ENCODE measurements at places on chromosomes 6 and 20.

DNA sequence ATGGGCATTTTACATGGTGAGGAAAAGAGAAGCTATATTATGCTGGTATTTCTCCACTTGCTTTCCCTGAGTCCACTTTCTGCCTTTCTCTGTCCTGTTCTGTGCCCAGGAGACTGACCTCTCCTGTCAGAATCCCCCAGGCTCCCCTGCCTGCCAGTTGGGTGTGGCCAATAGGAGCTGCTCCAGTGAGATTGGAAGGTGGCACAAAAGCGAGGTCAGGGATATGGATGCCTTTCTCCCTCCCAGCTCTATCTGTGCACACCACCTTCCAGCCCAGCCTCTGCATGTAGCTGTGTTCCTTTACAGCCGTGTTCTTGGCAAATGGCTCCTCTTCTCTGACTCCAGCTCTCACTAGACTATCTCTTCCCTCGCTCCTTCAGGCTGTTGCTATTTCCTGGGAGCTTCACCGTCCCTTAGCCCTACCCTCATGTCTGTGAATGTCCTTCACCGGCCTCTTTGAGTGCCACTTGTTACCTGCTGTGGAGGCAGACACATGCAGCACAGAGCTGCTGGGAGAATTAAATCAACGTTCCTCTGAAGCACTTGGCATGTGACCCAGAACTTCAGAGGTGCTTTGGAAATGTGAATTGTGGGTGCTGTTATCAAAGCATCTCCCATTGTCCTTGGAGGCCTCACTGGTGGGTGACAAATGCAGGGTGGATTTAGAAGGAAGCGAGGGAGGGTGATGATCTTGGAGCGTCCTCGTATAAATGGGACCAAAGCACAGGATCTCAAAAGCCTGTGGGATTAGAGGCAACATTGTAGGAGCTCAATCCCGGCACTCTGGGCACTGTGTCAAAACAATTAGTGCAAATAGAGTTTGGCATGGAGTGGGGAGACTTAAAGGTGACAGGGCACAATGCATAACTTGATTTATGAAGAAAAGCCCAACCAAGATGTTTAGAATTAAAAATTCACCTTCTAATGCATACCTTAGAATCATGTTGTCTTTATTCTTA, 28.9 kb upstream of the RALGAPA2 start:
- peak; percentile 62 for DNase-seq

GRCh38 chr20:49589747-49590146, 21.8 kb upstream of the PTGIS start:
- DNase-seq = no peak

GRCh38 chr6:43714311-43715055, 26.9 kb upstream of the MRPS18A start:
- no peak for DNase-seq

GRCh38 chr20:58875111-58875510, 22.6 kb downstream of the GNAS start:
- DNase-seq = no peak

GRCh38 chr6:145699462-145699861, 35.9 kb downstream of the EPM2A start:
- DNase-seq = no peak

DNA sequence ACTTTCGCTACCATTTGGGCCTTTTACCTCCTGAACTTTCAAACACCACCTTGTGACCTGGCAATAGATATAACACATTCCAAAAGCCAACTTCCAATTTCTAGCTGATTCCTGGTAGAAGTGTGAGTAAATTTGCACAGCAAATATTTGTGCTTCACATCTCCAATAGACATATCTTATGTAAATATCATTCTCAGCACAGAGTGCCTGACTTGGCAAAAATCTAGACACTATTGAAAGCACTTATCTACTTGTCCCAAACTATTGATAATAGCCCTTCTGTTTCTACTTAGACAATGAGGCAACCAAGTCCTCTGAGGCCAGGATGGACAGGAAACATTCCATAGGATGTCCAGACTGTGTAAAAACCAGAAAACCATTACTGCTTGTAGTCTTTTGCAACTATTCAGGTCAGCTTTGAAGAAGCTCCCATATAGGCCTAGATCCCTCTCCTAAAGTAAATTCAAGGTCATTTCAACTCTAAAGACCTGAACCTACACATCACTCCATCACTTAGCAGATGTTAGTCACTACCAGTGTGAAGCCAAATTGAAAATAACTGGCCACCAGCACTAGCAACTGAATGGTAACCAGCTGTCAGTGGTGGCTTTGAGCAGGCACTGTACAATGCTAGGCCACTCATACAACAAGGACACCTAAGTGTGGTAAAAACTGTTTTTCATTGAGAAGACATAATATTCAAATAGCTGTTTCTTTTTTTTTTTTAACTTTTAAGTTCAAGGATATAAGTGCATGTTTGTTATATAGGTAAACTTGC, 95.3 kb upstream of the RSPO3 start:
- DNase-seq = no peak

- DNase-seq = no peak
Measured at GRCh38 chr6:2990248-2990931, 9.3 kb upstream of the NQO2 start.

GRCh38 chr6:148463671-148464070, 121.0 kb downstream of the SASH1 start:
- no peak for DNase-seq

GRCh38 chr6:28107506-28107905, 16.9 kb upstream of the ZSCAN16 start:
- no peak for DNase-seq

DNA sequence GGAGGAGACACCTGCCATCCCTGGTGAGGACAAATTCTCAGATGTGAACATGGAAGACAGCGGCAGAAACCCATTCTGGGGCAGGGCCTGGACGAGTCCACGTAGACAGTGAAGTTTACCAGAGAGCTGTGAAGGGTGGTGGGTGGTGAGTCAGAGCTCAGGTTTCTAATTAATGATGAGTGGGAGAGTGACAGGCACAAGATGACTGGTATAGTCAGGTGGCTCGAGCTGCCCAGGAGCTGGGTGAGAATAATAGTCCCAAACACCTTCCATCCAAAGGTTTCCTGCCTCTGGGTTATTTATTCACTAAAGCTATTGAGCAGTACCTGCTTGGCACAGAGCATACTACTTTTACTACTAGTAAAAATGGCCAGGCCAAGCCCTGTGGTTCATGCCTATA, 6.0 kb downstream of the TLDC2 start:
- no peak for DNase-seq

GRCh38 chr6:16331384-16332174, 93.2 kb downstream of the GMPR start:
- peak; percentile 30 for DNase-seq

GRCh38 chr6:91865889-91866288, 1279.0 kb upstream of the MAP3K7 start:
- DNase-seq = no peak

DNA sequence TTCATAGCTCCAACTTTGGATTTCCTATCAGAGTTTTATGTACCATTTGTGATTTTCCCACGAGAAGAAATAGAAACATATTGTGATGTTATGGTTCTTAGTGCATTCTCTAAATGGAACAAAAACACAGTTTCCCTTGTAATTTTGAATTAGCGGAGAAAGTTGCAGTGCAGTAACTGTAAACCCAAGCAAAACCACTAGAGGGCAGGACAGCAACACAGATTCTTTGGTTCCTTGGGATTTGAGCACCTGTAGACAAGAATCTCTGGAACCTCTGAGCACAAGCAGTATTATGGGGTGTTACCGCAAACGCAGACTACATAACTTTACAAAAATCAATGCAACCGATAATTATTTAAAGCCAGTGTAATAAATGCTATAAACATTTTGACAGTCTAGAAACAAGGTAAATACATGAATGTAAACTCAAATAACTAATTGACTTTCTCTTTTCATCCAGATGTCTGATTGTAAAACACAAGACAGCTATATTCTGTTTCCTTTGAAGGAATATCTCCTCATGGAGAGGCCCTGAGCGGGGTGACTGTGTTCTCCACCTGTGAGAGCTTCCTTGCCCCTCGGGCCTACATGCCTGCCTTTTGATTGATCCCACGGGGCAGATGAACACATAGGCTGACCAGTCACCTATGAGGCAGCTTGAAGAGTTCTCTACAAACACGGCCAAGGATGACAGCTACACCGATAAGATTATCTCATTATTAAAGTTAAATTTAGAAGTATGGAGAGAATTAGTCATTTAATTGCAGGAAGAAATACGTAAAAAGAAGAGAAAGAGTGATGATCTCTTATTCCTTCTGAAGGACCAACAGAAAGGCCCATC, 67.5 kb upstream of the COL21A1 start:
- DNase-seq = peak; percentile 11

- DNase-seq = peak; percentile 5
Measured at GRCh38 chr6:14316651-14317386, 199.2 kb downstream of the CD83 start.

GRCh38 chr6:28005975-28006374, 48.9 kb downstream of the OR2B6 start:
- DNase-seq = no peak

DNA sequence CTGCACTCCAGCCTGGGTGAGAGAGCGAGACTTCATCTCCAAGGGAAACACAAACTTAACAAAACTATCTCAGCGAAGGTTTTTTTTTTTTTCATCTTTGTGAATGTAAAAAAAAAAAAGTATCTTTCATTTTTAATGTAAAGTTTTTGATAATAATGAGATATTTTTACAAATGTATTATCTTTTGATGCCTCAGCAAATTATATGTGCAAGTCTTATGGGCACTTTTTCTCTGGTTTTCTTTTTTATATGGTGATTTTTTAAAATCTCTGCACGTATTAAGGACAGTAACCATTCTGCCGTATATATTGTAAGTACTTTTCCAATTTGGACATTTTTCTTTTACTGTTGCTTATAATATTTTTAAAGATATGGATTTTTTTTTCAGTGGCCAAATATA, 76.8 kb downstream of the MAFB start:
- DNase-seq = no peak

DNA sequence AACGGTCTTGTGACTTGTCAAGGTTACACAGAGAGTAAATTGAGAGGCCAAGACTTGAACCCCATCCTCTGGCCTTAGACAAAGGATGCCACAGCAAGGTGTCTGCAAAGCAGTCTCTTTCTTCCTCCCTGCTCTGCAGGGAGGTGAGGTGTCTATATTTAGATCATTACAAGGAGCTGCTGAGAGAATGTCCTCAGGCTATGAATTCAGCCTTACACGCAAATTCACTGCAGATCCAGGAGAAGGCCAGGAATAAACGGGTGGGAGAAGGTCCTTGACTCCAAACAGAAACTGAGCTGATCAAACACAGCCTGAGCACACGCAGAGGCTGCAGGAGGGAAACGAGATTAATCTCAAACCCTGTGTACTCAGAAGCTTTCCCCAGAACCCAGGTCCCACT, 48.6 kb upstream of the PTPRT start:
- no peak for DNase-seq

- DNase-seq = no peak
Measured at GRCh38 chr6:112910256-112910655, 563.1 kb downstream of the RFPL4B start.

DNA sequence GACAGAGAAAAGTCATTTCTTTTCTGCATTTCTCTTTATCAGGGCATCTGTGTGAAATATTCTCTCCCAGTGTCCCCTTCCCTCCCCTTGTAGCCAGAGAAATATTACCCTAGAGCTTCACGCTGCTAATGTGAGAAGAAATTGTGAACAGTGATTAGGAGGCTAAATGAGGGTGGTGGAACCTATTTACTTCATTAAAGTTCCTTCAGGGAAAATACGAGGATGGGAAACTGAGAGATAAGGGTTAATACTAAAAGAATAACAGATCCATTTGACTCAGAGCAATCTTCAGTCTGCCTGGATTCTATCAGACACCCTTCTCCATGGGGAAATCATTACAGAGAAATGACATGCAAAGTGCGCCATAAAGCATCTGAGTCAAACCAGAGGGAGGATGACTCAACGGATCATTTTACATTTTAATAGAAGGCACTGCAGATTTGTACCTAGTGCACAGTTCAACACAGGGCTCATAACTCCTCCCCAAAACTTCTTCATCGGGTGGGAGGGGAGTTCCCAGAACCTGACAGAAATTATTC, 131.3 kb downstream of the GJA10 start:
- no peak for DNase-seq

DNA sequence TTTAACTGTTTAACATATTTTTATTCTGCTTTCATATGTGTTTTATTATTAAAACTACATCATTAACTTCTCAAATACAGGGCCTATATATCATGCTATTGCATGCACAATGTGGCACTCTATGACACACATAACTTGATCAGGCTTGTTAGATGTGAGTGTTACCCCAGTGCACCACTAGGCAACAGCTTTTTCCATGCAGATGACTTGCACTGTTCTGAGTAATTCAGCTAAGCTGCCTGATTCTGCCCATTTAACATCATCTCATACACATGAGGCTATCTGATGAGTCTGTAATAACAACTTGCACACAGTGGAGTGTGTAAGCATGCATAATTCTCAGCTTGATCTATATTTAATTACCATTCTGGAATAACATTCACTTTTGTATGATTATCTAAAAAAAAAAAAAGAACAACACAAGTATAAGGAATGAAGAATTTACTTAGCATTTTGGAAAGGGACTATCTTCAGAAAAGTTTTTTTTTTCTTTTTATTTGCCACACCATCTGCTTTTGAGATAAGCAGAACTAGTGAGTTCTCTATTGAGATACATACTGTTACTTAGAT, 83.1 kb downstream of the GRM1 start:
- no peak for DNase-seq

GRCh38 chr6:56756791-56757587, 114.3 kb upstream of the DST start:
- DNase-seq = no peak

DNA sequence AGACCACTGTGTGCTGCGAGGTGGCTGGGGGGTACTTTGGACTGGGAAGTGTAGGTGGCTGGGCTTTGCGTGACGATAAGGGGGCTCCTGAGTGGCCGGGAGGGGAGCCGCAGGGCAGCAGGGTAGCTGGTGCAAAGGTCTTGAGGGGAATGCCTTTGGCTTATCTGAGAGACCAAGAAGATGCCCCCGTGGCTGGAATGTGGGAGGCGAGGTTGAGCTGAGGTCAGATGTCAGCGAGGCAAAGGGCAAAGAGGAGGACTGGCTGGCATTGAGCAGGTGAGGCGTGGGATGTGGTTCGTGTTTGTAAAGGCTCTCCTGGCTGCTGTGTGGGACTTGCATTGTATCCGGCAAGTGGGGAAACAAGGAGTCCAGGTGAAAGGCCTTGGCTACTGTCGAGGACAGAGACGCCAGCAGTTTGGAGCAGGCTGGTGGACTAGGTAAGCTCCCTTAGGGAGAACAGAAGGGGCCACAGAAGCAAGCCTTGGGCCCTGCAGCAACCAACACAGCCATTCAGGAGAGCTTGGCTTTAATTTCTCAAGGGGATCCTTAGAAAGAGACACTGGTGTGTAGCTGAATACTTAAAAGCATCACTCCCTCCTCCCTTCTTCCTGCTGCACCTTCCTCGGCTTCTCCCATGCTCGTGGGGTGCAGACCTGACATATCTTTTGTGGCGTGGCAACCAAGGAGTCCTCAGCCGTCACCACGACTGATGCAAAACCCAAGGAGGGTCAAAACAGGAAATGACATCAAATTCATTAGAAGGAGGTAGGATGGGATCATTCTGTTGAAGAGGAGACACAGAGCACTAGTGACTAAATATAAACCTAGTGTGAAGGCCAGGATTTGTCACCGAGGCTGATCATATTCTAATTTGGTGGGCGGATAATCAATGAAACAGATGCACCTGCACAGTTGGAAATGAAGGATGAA, 53.5 kb upstream of the ERVFRD-1 start:
- no peak for DNase-seq

- no peak for DNase-seq
Measured at GRCh38 chr6:135665935-135666334, 168.4 kb upstream of the AHI1 start.

GRCh38 chr20:11850901-11851300, 66.8 kb upstream of the BTBD3 start:
- DNase-seq = no peak

- no peak for DNase-seq
Measured at GRCh38 chr6:136647363-136647852, 97.2 kb upstream of the MAP7 start.
